ENCODE measurements at places on chromosomes 6 and 20.

DNA sequence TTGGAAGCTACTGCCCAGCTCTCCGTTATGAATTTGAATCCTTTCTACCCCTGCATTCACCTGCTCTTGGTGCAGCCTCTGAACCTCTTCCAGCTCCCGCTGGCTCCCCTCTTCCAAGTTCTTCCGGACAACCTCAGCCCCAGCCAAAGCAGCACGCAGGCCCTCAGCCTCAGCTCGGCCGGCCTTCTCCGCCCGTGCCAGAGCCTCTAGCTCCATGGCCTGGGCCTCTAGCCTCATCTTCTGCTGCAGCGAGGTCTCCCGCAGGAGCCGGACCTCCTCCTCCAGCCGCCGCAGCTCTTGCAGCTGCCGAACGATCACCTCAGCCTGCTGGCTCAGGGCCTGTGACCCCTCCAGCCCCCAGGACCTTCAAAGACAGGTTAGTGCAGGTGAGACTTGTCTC lies 3.2 kb downstream of the CCHCR1 start:
- DNase-seq = no peak

DNA sequence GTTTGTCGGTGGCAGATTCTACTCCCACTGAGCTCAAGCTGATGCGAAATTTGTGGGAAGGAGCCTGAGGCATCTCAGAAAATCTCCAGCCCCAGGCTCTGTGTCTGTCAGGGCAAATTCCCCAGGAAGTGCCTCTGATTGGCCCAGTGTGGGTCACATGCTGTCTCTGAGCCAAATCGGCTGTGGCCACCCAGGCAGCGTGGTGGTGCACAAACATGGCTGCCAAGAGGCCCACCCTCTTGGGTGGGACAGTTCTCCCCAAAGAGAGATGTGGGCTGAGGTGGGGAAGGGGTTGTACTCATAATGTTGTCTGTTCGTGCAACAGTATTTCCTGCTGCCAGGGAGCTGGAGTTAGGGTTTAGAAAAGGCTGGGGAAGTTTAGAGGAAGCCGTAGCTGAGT lies 130.6 kb downstream of the BMP7 start:
- DNase-seq = no peak

DNA sequence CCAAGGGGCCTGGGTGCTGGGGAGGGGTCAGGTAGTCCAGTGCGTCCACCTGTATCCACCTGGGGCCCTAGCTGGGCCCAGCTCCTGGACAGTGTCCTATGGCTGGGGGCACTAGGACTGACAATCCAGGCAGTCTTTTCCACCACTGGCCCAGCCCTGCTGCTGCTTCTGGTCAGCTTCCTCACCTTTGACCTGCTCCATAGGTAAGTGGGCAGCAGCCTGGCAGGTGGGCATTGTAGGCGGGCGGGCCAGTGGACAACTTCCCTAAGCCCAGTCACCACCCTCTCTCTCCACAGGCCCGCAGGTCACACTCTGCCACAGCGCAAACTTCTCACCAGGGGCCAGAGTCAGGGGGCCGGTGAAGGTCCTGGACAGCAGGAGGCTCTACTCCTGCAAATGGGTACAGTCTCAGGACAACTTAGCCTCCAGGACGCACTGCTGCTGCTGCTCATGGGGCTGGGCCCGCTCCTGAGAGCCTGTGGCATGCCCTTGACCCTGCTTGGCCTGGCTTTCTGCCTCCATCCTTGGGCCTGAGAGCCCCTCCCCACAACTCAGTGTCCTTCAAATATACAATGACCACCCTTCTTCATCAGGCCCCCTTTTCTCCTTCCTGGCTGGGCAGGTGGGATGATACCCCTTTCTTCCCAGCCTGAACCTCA lies 584 bp downstream of the C20orf141 start:
- no peak for DNase-seq

DNA sequence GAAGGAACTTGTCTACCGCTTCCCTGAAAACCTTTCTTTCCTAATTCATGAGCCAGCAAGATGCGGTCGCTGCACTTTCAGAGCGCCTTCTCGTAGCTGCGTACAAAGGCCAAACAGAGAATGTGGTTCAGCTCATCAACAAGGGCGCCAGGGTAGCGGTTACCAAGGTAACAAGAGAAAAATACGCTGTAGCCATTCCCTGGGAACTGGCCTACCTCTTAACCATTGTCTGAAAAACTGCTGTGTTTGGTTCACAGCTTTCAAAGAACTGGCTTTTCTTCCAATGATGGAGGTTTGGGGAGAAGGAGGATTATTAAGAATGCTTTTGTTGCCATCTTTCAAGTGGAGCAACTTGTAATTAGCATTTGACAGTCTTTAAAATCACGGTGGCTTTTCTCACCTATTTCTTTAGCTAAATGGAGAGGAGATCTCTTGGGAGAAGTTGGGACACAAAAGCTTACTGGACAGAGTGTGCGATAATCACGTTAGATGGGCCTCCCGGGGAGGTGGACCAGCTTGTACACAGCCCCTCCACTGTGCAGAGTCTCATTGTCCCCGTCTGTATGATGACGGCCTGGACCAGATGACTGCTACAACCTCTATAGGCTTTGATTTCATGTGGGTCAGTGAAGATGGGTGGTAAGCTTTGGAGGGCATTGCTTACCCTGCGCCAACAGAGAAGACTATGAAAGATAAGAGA lies 71.5 kb downstream of the LYRM2 start:
- no peak for DNase-seq

DNA sequence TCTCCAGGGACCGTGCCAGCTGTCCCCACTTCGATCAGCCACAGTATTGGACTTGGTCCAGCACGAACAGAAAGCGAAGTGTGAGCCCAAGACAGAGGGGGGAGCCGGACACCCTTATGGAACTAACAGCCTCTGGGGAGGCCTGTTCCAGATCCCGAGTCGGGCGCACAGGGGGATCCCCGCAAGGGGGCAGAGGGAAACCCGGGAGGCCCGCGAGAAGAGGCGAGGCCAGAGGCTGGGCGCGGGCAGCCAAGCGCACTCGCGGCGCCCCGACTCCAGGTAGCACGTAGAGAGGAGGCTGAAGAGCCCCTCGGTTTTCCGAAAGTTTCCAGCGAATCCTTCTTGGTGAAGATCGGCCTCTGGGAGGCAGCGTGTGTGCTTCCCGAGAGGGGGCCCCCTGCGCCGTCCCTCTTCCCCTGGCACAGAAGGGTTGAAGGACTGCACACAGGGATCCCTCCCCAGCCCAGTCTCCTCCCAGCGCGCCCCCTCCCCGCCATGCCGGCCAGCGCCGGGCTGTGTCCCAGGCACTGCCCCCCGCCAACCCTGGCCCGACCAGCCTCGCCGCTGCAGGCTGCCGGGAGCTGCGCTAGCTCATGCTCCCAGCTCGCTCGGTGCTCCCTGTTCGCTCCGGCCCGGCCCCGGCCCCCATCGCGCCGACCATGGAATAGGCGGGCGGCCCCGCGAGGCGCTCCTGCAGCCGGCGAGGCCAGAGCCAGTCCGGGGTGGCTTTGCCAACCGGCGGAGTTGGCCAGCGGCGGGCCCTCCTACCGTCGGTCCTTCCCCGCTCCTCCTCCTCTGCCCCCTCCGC lies 577 bp upstream of the SLC24A3 start:
- peak; percentile 52 for DNase-seq

DNA sequence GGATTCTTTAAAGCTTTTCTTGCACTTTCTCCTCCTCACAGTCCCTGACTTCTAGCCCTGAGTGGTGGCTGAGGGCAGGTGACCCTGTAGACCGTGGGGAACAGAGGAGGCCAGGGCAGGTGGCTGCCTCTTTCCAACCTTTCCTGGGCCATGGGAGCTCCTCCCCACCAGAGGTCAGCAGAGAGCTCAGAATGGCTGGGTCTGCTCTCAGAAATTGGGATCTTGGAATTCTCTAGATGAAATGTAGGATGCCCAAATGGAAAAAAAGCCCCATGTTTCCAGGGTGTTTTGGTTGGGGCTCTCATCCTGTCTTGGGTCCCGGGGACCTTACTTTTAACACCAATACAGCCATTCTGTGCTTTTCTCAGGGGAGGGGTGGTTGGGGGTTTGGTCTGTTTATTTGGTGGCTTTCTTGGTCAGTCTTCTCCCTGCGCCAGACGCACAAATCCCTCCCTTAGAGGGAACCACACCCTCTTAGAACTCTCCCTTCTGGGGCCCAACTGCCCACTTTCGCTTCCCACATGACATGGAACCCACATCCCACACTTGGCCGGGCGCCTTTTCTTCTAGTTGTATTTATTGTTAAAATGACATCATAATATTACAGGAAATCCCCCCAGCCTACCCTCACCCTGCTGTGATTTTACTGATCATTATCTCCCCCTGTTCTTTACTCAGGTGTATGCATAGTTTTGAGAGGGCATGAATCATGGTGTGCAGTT lies 17.9 kb downstream of the GNAS start:
- DNase-seq = peak; percentile 87

DNA sequence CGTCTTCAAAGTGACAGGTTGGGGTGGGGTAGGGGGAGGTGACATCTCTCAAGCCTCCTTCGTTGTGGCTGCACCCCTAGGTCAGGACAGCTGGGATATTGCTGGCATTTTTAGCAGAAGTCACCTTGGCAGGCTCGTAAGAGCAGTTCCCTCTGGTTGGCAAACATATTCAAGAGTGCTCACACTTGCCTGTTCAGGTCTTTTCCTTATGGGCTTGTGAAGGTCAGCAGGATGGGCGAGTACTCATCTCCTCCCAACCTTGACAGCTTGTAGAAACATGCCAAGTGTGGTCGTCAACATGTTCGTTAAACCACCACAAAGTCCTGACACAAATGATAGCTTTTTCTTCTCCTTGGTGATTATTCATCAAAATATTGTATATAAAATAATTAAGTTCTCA lies 113.6 kb downstream of the HDGFL1 start:
- DNase-seq = no peak

GRCh38 chr20:10647909-10648308 lies 25.9 kb downstream of the JAG1 start:
- DNase-seq = no peak

DNA sequence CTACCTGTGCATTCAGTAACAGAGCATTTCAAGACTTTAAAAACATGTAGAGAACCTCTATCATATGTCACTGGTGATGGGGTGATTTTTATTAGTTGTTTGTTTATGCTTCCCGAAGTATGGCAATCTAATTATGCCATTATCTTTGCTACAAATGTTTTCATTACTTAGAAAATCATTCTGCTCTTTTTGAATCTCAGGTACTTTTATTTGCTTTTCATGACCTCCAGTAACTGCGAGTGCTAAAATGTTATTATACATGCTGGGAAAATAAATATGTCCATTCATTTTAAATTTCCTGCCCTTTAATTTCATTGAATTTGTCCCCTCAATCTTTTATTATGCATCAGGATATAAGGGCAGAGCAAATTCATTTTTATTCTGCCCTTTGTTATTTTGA lies 515.7 kb downstream of the NKAIN2 start:
- no peak for DNase-seq

DNA sequence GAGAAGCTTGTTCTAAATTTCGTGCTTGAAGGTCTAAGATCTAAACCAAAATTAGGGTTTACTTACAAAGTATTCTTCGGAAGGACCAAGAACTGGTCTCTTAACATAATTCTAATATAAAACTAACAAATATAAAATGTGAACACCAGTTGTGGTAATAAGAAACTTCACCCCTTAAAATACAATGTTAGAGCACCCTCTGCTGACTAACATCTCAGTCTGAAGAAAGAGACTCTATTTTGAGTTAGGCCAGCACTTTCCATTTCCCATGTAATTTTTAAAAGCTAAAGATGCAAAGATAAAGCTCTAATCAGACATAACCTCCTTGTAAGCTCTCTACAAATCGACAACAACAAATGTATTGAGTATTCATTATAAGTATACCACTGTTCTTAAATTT lies 24.6 kb downstream of the ATG5 start:
- DNase-seq = no peak

- DNase-seq = no peak
Measured at GRCh38 chr20:22522701-22523100, 61.7 kb downstream of the FOXA2 start.

DNA sequence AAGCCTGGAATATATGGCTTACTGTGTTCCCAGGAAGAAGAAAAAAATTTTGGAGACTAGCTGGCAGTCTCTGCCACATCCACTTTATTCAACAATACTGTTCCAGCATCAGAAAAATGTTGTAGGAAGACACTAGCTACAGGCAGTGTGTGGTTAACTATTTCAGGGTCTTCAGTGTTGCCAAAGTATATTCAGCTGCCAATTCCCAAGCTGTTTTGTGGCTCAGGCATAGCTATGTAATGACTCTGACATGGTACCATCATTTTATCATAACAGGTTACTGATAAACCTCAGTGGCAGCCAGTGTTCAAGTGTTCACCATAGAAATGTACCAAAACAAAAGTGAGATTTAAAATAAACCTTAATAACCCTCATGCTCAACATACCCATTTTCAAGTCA lies 503.1 kb downstream of the ADGRB3 start:
- no peak for DNase-seq

- DNase-seq = no peak
Measured at GRCh38 chr6:46320505-46320904, 149.7 kb upstream of the ENPP5 start.

DNA sequence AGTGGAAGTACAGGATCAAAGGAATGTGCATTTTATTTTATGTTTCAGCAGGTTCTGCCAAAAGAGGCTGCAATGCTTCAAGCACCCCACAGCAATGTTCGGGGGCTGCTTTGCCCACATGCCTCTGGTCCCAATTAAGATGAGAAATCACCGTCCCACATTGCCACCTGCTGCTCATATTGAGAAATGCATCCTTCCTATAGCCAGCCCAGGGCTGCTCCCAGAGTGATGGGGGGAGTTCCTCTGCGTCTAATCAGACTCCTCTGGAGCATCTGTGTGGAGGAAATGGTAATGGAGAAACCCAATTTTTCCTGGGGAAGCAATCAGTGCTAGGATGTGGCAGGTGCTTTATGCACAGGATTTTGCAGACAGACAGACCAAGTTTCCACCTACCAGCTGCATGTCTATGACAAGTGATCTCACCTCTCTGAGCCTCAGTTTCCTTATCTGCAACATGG lies 33.7 kb downstream of the PTGIS start:
- peak; percentile 79 for DNase-seq

- no peak for DNase-seq
Measured at GRCh38 chr20:17966432-17967310, 1.9 kb downstream of the SNX5 start.

GRCh38 chr6:89350281-89350966 lies 2.1 kb downstream of the UBE2J1 start:
- DNase-seq = no peak

GRCh38 chr6:37168811-37169495 lies 999 bp upstream of the PIM1 start:
- DNase-seq = no peak

DNA sequence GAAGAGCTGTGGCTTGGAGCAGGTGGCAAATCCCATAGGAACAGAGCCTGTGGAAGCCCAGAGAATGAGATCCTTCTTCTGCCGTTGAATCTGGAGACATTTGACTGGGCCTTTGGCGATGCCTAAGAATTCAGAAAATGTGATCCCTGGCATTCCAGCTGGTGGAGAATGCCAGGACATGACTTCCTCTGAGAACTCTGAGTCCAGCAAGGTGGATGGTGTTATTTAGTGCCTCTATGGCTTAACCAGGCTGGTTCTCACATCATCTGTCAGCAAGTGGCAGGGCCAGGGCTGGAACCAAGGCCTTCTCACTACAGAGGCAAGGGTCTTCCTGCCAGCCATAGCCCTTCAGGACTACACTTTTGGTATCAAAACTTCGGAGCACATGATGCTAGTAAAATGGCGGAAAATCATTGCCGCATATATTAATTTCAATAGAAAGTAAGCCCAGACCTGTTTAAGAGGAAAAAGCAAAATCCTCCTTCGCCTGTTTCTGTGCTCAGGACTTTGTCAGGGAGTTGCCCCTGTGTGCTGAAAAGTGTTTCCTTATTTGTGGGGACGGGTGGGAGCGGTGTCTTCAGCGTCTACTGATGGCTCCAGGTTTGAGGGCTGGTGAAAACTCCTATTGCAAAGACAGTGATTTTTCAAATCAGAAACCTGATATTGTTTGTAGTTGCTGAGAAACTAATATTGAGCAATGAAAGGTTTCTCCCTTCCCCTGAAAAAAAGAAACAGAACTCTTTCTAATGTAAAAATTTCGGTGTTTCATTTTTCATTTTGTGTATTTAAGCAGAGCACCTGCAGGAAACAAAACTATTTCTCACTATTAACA lies 23.9 kb downstream of the DUSP22 start:
- DNase-seq = no peak
